ENCODE measurements at places on chromosomes 6 and 20.

DNA sequence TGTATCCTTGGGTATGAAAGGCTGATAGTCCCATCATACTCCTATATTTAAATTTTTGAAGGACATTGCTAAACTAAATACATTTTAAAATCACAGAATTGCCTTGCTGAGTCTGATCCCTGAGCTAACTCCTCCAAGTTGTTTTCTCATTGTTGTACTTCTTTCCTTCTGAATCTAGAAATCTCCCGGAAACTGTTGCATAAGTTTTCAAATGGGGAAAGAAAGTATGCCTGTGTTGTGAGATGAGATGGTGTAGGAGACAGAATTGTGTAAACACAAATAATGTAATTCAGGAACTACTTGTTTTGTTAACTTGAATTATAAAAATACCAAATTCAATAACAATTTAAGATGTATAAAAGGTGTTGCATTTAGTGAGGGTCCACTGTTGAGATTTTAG is 7.3 kb downstream of the PNRC1 start:
- DNase-seq, result no peak

DNA sequence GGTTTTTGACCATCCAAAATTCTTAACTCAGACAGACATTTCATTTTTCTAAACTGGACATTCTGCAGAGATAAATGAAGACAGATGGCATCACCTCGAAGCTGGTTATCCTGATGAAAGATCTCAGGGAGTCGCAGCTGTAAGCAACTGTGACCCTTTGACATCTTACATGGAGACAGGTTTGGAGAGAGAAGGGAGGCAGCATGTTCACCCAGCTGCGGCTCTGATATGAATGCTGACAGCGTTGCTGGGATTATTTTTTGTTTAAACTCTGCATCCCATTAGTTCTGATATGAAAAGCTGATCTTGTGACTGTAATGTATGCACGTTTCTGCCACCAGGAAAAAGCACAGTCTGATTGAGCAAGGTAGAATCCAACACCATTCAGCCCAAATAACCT is 89.4 kb downstream of the C6orf118 start:
- DNase-seq, result no peak

DNA sequence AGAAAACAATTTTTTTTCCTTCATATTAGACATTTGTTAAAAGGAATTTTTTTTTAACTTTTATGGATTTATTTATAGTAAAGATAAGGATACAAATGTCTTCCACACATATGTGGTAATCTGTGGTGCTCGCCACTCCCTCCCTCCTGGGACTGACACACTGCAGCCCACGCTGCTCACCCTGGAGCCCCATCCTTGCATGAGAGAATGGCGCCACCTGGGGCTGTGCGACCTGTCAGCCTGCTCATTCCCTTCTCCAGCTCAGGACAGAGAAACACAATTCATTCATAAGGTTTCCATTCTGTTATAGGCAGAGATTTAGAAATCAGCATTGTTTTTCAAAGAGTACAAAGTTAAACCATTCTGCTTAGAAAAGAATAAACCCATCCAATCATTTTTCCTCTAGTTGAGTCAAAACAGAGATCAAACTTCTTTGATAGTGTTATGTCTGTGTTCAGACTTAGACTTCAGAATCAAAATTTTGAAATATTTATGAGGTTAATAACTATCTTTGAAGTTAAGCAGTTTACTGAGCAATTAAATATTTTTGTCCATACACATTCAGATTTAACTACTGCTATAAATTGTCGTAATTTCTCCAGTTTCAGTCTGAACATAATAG is 42.8 kb upstream of the DYNLRB1 start:
- no peak for DNase-seq

DNA sequence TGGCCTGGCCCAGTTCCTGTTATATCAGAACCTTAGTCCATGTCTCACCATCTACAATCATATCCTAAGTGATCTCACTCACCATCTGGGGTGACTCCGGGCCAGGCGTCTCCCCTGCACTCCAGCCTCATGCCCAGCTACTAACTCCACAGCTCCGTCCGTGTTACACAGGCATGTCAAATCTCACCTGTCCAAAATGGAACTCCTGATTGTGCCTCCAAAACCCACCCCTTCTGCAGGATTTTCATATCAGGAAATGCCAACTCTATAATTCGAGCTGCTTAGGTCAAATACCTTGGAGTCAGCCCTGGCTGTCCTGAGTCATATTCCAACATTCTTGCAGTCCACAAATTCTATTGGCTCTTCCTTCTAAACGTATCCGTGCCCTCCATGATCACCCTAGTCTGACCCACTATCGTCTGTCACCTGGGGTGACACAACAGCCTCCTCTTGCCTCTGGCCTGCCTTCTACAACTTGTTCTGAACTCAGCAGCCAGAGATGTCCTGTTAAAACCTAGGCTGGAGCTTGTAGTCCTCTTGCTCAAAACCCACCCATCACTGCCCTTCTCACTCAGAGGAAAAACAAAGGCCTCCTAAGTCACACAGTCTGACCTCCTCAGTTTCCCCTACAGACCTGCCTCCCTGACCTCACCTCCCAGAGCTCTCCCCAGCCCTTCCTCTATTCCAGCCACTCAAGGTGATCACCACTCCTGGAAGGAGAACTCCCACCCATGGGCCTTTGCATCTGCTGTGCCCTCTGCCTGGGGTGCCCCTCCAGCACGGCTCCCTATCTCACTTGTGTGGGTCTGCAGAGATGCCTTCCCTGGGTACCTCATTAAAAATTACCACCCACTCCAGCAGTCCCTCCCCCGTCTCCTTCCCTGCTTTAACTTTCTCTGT is 85.3 kb upstream of the SIRPA start:
- DNase-seq, result no peak

GRCh38 chr6:50333696-50334095 is 284.0 kb upstream of the DEFB112 start:
- DNase-seq, result no peak

DNA sequence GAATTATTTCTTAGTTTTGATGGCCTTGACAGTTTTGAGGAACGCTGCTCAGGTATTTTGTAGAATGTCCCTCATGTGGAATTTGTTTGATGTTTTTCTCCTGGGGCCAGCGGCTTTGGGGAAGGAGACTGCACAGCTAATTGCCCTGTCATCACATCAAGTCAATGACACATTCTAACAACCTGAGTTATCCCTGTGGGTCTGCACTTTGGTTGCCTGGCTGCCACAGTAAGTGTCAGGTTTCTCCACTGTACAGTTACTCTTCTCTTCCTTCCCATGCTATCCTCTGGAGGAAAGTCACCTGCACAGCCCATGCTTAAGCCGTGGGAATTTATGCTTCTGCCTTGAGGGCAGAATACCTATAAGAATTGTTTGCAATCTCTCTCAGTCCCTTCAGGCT is 1.4 kb upstream of the TREML4 start:
- DNase-seq, result no peak

DNA sequence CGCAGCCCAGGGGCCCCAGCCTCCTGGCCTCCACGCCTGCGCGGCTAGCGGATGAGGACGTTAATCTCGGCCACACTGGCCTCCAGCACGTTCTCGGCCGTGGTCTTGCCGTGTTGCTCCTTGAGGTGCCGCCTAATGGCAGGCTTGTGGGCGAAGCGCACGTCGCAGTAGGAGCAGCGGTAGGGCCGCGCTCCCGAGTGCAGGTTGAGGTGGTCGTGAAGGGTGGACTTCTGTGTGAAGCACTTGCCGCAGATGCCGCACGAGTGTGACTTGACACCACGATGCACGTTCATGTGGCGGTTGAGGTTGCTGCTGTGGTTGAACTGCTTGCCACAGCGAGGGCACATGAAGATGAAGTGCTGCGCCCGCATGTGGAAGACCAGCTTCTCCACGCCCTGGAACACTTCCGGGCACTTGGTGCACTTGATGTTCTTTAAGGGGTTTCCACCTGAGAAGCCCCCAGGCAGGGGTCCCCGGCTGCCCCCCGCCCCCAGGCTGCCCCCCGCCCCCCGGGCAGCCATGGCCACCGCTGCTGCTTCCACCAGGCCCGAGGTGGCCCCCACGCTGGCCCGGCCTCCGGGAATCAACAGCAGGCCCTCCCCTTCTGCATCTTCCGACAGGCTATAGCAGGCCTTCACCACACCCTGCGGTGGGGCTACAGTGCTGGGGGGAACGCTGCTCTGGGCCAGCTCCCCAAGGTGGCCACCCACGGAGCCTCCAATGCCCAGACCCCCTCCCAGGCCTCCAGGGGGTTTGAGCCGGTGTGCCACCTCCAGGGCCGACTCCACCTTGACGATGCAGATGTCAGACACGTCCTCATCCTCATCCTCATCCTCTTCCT is 1.8 kb downstream of the ZBTB12 start:
- no peak for DNase-seq

- DNase-seq, result no peak
Observed at GRCh38 chr6:7975764-7976146, 65.2 kb upstream of the TXNDC5 start.

- no peak for DNase-seq
Observed at GRCh38 chr6:165040440-165040839, 269.0 kb downstream of the C6orf118 start.

DNA sequence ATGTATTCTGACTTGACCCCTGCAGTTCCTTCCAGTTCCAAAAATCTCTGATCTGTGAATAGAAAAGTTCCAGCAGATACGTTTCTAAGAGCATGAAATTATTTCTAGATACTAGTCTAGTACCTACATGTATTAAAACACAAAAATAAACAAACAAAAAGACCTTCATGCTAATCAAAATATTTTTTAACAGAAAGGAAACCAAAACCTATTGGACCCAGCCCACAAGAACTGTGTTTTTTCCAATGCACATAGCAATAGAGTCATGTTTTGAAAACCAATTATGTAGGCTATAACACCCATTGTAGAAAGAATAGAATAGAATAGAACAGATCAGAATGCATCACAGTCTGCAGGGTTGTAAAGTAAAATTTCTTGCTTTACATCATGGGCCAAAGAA is 158.6 kb upstream of the TNFAIP3 start:
- DNase-seq, result no peak

GRCh38 chr6:148709577-148709976 is 37.3 kb upstream of the UST start:
- DNase-seq, result no peak

- no peak for DNase-seq
Observed at GRCh38 chr6:156533872-156534524, 243.2 kb upstream of the ARID1B start.

DNA sequence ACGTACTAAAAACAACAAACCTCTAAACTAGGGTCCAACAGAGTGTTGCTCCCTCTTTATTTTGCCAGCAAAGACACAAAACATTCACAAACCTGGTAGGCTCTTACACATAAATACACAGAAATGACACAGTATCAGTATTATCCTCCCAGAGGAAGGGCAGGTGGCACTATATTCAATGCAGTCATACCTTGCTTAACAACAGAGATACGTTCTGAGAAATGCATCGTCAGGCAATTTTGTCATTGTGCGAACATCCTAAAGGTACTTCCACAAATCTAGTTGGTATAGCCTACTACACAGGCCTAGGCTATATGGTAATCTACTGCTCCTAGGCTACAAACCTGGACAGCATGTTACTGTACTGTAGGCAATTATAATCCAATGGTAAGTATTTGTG is 9.6 kb downstream of the ZBTB2 start:
- no peak for DNase-seq

DNA sequence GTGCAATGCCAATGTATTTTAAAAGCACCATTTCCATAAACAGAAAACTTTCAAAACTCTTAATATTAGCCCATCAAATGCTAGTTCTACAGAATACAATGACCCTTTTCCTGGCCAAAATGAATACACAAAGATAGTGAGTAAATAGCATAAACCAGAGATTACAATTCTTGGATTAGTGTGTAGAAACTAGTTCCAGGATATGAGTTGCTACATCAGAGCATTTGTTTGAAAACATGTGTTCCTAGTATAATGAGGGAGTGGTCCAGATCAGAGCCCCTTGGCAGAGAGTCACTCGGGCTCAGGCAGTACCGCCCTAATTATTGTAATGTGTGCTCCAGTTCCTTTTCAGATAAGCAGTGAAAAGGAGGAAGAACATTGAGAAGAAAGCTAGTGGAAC is 63.7 kb upstream of the COL21A1 start:
- no peak for DNase-seq

DNA sequence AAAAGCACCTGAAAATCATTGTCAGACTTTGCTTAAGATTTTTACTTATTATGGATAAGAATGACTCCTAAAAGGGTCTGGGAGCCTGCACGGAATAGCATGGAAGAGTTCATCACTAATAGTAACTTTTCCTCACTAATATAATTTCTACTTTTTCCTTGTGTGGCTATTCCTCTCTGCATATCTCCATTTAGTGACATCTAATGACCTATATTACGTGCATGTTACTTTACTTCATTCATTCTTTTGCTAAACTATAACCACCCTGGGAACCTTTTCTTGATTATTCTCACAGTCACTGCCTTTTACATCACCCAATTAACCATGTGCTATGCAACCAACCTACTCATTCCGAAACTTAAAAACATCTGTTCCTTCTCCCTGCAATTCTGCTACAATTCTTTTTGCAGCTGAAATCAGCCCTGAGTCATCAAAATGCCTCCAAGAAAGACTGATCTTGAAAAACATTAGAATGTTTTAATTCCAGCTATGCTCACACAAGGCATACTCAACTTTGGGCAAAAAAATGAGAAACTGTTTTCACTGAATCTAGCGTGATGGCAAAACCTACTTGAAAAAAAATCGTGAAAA is 313.3 kb downstream of the RNGTT start:
- DNase-seq, result no peak
